Mucosa of descending colon (tissue), 3 donors: ENCODE measurements at places on chromosomes 2 and 18. TPM values are rescaled to one million over a fixed set of nuclear protein-coding genes. Genes with fewer than 3 reads are reported as not detected.

The LAMA3 gene
- 49.0 TPM for total RNA-seq

The TMEM198 gene
- 2.7 TPM for total RNA-seq

The COBLL1 gene
- 19.5 TPM for total RNA-seq

The TMSB10 gene
- 1,605 TPM for total RNA-seq

The SLC9A4 gene
- 0.32 TPM for total RNA-seq

The NTSR2 gene
- total RNA-seq, result not detected

The YPEL5 gene
- total RNA-seq, result 104 TPM

The ALLC gene
- total RNA-seq, result not detected

The LCT gene
- 0.09 TPM for total RNA-seq

The CCL20 gene
- 10.2 TPM for total RNA-seq

- DNase-seq, result no peak
Measured at GRCh38 chr18:6650747-6651146, 78.8 kb upstream of the ARHGAP28 start.

DNA sequence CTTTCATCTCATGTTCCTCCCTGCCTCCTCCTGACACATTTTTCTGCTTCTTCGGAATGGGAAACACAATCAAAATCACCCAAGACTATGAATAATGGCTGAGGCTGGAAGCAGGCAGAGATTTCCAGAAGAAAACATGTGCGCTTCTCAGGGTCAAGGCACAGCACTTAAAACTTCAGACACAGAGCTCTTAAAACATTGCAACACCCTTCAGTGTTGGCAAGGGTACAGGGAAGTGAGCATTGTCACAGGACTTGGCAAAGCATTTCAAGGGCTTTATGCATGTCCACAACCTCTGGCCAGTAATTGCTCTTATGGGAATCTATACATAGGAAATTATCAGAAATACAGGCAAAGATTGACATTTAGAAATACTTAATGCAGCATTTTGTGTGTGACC is 477.6 kb upstream of the KLHL29 start:
- DNase-seq, result no peak

DNA sequence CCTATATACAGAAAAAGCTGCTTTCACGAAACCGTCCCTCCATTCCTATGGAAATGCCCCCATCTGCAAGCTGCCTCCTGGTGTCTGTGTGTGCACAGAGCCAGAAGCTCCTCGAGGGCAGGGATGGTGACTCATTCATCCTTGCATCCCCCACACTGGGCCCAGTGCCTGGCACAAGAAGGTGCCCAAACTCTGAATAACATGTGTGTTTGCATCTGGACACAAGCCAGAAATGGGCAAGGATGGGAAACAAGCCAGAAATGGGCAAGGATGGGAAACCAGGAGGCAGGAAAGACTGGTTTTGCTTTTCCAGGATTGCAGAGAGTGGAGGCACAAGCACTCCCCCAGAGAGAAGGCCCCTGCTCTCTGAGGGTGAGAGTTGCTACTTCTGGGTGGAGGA is 313.9 kb downstream of the CELF4 start:
- DNase-seq, result no peak

DNA sequence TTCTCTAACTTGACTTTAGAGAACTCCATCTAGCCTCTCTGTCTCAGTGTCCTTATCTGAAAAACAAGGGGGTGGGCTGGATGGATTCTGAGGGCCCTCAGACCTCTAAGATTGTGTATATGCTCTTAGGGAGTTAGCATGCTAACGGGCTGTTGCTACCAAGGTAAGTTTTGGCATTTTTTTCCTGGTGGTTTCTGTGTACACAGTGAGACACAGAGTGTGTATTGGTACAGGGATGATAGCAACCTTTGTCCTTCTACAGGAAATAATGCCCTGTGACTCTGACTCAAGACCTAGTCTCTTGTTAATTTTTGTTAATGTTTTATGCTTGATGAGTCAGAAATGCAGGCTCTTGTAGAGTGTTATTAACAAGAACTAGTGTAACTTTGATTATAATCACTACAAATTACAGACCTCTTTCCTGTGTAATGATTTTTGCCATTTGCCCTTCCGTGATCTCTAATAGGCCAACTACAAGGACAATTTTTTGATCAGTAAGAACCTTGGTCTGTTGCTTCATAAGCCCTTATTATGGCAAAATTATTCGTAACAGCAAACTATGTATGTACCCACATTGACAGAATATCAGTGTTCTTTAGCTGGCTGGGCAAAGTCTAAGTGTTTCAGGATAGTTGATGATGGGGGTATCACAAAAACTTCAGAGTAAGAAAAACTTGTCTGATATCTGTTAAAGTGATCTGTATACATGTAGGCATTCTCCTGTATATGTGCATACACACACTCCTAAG is 89.7 kb downstream of the SPTBN1 start:
- DNase-seq, result no peak

DNA sequence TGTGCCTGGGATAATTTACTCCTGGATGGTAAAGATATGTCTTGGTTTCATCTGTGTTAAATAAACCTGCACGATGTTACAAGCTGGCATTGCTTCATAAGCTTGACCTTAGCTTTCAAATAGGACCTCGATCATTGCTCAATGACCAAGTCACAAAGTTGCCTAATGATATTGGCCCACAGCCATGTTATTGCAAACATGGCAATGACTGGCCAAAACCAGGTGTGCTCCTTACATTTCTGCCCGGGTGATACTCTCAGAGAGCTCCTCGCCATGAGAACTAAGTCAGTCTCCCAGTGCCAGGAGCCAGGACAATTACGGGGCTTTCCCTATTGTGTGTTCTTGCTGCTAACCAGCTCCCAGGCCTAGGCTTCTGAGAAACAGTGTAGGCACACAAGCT is 72.5 kb upstream of the CYP1B1 start:
- DNase-seq, result no peak

DNA sequence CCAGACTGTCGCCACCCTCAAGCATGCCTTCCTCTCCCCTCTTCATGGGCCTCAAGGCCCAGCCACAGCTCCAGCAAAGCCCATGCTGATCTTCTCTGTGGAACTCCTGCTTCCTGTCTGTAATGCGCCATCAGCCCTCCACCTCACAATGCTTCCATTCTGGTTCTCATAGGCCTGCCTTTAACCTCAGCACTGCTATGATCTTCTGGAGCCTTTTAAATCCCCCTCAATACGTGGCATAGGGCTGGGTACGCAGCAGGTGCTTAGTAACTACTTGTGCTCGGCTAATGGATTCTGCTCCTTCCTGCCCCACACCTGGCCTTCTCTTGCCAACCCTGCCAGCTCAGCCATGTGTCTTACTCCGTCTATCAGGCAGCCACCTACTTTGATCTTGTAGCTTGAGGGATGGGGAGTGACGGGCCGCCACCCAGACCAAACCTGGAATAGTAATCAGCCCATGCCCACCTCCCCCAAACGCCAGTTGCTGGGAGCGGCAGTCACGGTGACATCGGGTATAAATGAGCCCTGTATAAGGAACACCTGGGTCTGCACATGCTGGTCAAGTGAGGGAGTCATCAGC is 106.7 kb upstream of the MCFD2 start:
- DNase-seq, result no peak

- no peak for DNase-seq
Measured at GRCh38 chr2:189579585-189580186, 900 bp downstream of the SLC40A1 start.

DNA sequence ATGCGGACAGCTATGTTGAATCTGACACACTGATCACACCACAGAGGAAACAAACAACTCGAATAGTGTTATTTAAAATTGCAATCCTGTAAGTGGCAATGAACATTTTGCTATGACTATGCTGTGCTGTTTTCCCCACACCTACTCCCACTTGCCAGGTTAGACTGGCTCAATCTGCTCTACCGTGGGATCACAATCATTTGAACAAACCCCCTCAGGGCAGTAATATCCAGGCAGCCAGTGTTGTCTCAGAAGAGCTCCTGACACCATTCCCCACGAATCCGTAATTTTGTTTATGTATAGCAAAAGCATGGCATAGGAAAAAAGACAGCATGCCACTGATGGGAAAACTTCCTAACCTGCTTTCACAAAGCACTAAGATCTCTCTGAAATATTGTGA is 284.3 kb downstream of the ERBB4 start:
- DNase-seq, result no peak

DNA sequence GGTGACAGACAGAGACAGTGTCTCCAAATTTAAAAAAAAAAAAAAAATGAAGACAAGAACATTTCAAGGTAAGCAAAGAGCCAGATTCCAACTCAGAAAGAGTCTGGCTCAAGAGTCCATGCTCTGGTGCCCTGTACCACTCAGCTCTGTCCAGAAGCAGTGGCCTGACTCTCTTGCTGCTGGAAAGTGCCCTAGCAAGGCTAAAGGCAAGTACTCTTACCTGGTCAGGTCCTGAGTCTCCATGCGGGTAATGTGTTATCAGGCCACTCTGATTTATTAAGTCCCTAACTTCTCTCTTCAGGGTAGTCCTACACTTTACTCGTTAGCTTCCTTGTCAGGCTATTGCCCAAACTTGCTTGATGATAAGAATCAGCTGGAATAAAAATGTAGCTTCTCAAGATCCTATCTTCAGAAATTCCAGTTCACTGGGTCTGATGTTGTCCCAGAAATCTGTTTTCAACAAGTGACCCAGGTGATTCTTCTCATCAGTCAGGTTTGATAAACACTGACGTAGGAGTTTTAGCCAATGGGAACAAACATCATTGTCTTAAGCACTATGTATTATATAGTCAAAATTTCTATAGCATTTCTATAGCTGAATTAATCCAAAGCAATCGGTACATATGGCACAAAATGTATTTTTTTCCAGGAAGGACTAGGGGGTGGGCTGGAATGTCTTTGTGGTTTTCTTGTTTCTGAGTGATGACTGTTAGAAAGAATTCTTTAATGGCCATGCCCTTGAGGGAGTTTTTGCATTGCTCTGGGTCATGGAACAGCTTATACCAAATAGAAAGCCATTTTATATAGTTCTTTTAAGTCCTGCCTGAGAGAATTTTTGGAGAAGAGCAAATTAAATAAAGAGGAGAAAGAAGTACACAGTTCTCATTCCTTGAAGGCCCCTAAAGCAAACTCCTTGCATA is 139.9 kb upstream of the DNMT3A start:
- no peak for DNase-seq

DNA sequence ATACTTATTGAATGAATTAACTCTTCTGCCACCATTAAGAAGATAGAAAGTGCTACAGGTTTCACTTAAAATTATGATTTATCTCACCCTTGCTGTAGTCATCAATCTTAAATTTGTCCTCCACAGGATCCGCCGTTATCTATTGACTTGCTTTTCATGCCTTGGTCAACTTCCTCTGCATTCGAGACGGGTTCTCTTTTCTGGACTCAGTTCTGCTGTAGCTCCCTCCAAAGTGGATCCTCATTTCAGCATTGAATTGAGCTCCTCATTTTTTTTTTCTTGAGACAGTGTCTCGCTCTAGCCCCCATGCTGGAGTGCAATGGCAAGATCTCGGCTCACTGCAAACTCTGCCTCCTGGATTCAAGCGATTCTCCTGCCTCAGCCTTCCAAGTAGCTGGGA is 27.6 kb downstream of the INPP5D start:
- DNase-seq, result no peak

GRCh38 chr18:53219853-53220252 is 879.9 kb downstream of the DCC start:
- DNase-seq, result no peak

DNA sequence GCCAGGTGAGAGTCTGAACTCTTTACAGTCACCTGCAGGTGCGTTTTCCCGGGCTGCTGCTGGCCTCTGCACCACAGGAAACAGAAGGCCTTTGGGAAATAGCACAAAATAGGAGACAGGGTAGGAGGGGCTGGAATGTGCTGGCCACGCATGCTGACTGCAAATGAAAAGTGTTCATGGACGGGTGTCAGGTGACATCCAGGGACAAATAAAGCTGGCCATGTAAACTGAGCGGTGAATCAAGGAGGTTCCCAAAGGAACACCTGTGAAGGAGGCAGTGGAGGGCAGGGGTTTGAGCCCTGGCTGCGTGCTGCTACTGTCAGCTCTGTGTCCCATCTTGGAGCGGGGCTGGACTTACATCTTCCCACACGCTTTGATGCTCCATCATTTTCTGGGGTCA is 42.4 kb upstream of the GBX2 start:
- DNase-seq, result no peak

- no peak for DNase-seq
Measured at GRCh38 chr18:46069524-46069923, 2.5 kb downstream of the PSTPIP2 start.

- DNase-seq, result no peak
Measured at GRCh38 chr2:195477248-195477995, 179.6 kb upstream of the SLC39A10 start.

DNA sequence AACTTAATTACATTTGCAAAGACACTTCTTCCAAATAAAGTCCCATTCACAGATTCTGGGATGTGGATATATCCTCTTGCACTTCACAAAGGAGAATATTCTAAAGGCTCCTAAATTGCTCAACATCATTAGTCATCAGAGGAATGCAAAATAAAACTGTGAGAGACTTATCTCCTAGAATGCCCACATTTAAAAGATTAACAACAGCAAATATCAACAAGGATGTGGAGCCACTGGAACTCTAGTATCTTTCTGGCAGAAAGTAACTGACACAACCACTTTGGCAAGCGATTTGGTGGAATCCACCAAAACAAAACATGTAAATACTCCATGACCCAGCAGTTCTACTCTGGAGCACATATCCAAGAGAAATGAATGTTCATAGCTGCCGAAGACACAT is 4.6 kb downstream of the NEU2 start:
- DNase-seq, result no peak

- DNase-seq, result no peak
Measured at GRCh38 chr18:5872886-5873285, 22.4 kb downstream of the TMEM200C start.

DNA sequence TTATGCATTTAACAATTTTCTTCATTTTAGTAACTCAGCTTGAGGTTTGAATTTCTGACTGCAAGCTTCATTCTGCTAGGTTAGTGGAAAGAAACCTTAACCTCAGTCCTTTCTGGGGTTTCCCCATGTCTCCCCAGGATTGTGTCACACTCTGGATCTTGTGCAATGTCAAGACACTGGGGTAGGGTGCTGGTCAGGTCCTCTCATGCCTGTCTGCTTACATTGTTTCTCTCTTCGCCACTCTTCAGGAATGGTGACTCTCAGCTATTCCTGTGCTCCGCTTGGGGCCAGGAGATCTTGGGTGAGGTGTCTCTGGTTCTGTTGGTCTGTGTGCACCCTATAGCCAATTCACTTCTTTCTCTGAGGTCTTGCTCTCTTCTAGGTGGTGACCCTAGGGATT is 23.9 kb downstream of the CTLA4 start:
- no peak for DNase-seq

- DNase-seq, result no peak
Measured at GRCh38 chr2:37203708-37204107, 7.4 kb downstream of the CEBPZOS start.

DNA sequence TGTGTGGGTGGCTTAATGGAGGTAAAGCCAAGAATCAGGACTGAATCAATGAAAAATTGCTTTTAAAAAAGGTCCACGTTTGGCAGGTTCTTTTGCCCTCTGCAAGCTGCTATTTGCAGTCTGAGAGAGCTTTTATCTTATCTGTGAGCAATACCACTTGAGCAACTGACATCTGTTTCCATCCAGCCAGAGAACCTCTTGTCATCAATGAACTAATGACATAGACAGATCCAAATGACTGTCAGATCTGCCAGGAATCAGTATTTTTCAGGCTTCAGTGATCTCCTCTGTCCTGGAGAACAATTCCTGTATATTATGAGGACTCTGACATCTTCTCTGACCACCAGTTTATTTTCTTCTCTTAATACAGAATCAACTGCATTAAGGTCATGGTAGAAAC is 608.1 kb downstream of the LRP1B start:
- DNase-seq, result no peak

GRCh38 chr18:79972720-79973119 is 8.3 kb downstream of the HSBP1L1 start:
- no peak for DNase-seq
